ENCODE measurements at places on chromosomes 4 and X.

DNA sequence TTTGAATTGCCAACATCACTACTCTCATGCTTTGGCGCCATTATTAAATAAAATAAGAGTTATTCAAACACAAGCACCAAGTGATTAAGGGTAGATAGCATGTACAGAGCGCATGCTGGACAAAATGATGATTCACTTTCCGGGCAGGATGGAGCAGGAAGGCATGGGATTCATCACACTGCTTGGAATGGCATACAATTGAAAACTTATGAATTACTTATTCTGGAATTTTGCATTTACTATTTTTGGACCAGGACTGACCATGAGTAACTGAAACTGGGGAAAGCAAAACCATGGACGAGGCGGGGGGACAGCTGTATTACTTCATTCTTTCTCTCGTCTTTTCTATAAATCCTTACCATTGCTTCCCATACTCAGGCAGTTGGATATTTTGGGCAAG lies 28.5 kb upstream of the FGF5 start:
- no peak for DNase-seq

GRCh38 chr4:83083925-83084475 lies 30.5 kb downstream of the PLAC8 start:
- DNase-seq: no peak

DNA sequence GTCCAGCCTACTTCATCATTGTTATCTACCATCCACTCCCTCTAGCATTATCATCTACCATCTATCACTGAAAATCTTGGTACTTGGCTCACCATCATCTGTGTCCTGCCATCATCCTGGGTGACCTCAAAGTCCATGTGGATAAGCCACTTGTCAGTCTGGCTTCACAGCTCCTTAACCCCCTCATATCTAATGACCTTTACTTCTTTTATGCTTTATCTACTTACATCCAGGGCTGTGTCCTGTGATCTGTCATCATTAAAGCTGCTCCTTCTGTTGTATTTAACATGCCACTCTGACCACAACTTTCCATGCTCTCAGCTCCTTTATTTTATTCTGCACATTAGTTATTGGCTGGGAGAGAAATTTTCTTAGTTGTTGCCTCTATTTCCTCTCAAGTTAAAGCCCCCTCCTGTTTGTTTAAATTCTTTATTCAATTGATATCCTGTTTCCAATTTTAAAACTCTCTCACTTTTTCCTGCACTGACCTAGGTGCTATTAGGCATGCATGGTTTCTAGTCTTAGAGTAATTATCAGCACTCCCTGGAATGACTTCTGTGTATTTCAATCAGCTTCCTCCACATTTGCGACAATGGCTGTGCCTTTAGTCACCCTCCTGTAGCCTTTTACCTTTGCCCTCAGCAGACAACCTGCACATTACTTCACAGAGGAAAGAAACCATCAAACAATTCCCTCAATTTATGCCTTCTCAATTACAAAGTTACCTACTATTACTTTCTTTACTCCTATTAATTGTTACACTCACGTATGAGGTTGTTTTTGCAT lies 8.1 kb upstream of the FABP2 start:
- DNase-seq: no peak

DNA sequence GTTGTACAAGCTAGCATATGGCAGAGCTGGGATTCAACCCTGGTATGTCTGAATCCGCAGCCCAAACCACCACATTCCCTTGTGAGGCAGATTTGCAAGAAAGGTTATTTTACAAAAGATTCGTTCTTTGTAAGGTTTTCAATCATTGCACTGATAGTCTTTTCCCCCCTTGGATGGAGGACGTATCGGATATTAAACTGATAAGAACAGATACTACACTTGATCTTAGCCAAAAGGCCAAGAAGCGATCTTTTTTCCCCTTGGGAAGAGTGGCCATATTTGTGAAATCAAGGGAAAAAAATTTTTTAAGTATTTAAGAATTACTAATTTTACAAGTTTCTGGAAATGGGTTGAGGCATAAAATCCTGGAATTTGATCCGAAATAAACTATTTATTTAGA lies 34.4 kb upstream of the MSMO1 start:
- DNase-seq: no peak

- no peak for DNase-seq
Observed at GRCh38 chr4:188417181-188417580, 277.9 kb downstream of the TRIML1 start.

GRCh38 chrX:112368371-112368770 lies 285.8 kb upstream of the TRPC5 start:
- DNase-seq: no peak

- no peak for DNase-seq
Observed at GRCh38 chr4:73967866-73968265, 14.0 kb downstream of the PF4 start.

GRCh38 chrX:81202456-81202819 lies 536 bp downstream of the SH3BGRL start:
- DNase-seq: no peak

DNA sequence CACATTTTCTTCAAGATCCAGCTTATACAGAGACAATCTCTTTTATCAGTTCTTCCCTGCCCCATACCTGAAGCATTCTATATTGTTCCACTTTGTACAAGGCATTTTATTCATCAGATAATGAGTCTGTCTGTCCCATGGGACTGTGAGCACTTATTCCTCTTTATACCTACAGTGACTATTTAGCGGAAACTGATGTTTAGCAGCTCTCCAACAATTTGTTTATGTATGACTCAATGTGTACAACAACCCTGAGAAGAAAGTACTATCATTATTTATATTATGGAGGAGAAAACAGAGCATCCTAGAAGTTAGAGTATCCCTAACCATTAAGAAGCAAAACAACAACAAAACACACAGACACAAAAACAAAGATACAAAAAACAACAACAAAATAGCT lies 306.5 kb downstream of the PRDM5 start:
- DNase-seq: no peak

DNA sequence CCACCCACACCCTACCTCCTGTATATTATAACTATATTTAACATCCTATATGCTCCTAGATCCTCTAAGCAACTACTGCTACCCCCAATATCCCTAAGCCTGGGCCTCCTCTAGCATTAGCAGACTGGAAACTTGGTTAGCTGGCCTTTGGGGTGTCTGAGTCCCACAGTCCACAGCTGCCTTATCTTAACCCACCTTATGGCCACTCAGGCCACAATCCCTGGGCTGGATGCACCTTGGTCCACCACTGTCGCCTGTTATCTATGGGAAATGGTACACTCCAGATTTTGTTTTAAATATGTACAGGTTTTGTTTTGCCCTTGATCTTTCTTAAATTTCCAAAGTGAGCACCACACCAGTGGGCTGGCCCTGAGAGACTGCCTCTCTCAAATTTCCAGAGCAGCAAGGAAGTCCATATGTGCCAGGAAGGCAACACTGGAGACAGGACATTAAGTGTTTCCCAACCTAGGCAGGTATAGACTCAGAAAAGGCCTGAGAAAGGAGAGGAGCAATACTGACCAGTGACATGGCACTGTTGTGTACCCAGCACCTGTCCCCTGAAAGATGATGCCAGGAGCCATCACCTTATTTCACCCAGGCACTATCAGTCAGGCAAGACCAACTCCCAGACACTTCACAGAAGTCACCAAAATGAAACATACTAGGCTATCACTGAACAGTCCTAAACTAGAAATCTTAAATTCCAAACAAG lies 921 bp downstream of the PFKFB1 start:
- no peak for DNase-seq

- no peak for DNase-seq
Observed at GRCh38 chr4:26713563-26714151, 129.8 kb downstream of the TBC1D19 start.

DNA sequence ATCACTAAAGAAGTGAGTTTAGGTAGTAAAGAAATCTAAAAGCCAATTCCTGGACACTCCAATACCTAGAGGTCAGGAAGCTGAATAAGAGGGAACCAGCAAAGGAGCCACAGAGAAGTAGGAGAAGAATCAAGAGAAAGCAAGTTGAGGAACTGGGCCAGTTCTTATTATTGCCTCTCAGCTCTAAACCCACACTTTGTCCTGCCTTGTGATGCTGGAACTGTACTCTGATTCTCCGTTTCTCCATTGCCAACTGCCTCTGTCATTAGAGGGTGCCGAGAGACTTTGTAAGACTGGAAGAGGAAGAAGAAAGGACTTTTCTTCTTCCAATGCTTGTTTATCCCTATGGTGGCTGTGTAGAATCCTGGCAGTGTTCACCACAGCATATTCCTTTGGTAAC lies 38.6 kb downstream of the NSUN7 start:
- peak; percentile 6 for DNase-seq

DNA sequence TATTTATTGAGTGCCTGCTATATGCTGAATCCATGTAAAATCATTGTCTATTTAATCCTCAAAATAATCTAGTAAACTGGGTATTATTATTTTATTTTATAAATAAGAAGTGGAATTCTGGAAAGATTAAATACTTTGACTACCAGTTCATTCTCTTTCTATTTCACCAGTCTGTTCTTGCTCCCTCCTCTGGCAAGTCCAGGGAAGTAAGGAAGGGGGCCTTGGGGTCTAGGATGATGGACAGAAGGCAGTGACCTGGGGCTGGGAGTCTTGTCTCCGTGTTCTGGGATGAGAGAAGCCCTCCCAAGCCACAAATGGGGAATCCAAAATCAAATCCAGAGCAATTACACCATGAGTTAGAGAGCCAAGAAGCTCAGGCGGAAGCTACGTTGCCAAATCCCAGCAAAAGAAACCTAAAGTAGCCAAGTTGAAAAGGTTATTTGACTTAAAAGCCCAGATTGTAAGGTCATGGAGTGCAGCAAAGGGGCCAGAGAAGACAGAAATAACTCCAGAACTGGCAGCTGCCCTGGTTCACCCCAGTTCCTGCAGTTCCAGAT lies 28.3 kb upstream of the PARM1 start:
- no peak for DNase-seq

DNA sequence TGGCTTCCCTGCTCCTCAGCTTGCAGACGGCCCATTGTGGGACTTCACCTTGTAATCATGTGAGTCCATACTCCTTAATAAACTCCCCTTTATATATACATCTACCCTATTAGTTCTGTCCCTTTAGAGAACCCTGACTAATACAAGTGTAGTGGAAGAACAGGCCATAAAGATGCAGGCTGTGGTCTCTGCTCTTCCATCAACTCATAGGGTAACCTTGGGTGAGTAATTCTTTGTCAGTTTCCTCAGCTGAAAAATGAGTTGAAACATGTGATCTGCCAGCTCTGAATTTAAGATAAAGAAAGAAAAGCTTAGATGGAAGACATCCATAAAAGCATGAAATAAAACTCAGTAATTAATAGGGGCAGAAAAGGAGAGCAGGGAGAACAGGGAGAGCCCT lies 103.6 kb downstream of the ENOX2 start:
- no peak for DNase-seq

GRCh38 chr4:112775801-112776200 lies 138.9 kb downstream of the LARP7 start:
- DNase-seq: no peak

DNA sequence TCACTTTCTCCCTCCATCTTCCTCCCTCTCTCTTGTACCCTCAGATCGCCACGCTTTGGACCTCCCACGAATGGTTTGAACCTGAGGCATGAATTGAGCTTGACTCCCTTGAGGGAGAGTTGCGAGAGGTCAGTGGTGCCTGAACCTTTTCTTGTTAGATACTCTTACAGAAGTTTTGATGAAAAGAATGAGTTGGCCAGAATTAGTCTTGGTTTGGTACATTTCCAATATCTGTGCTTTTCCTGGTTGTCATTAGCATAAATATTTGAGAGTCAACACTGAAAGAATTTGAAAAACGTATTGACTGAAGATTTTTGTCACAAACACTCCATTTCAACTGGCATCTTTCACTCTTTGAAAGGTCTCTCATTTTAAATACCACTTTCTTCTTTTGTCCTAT lies 510.6 kb upstream of the DIPK2B start:
- no peak for DNase-seq

DNA sequence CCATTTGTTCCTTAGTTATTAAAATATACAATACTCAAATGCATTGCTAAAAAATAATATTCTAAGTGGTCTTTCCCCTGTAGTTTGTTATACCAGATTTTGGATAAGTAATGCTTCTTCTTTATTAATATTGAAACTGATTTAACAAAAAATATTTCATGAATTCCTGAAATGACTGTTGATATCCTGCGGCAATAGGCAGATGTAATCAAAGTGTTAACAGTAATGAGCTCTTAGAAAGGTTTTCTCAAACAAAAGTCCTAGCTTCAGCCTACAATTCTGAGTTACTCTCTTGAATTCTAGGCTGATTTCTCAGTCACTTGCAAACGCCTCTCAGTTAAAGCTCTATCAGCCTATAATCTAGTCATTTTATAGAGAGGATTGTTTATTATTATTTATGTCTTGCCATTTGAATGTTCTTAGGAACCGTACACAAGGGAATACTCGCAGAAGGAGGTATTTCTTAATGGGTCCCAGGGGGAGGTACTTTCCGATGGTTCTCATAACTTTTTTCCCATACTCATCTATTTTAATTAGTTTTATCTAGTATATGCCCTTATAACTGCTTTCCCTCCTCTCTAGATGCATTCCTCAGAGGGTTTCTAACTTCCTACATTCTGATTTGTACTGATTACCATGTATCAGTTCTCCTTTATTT lies 96.8 kb downstream of the FNIP2 start:
- no peak for DNase-seq

GRCh38 chrX:13699183-13699826 lies 10.4 kb downstream of the RAB9A start:
- no peak for DNase-seq

- no peak for DNase-seq
Observed at GRCh38 chrX:153592091-153592833, 6.7 kb downstream of the CCNQ start.

DNA sequence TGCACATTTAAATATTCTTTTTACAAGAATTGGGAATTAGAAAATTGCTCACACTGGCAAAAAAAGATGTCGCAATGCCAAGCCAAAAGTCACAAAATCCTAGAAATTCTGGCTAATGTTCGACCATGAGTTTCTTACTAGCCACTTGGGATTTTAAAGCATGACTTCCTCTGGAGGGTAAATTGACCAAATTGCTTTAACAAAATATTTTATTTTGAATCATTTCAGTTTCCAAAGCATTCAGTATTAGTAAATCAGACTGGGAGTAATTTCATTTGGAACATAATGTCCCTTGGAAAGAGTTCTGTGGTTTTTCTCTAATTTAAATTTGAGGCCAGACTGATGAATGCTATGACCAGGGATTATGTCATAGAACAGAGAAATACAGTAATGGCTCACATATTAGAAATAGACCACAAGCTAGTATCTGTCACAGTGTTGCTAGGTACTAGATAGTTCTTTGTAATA lies 7.6 kb upstream of the CXCL5 start:
- no peak for DNase-seq

DNA sequence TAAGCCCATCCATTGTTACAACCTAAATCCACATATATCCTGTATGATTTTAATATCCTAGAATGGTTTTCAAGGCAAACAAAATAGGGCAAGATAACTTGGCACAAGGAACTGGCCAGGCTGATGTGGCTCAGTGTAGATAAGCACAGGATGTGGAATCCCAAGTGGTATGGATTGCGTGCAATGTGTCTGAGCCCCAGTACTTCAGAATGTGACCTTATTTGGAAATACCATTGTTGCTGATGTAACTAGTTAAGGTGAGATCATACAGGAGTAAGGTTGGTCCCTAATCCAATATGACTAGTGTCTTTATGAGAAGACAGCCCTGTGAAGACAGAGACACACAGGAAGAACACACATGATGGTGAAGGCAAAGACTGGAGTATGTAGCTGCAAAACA lies 72.4 kb downstream of the IL21 start:
- no peak for DNase-seq

Measured in cerebellar cortex (tissue), 1 donor.